A673 (cell line): ENCODE measurements at places on chromosomes 3 and 15.

DNA sequence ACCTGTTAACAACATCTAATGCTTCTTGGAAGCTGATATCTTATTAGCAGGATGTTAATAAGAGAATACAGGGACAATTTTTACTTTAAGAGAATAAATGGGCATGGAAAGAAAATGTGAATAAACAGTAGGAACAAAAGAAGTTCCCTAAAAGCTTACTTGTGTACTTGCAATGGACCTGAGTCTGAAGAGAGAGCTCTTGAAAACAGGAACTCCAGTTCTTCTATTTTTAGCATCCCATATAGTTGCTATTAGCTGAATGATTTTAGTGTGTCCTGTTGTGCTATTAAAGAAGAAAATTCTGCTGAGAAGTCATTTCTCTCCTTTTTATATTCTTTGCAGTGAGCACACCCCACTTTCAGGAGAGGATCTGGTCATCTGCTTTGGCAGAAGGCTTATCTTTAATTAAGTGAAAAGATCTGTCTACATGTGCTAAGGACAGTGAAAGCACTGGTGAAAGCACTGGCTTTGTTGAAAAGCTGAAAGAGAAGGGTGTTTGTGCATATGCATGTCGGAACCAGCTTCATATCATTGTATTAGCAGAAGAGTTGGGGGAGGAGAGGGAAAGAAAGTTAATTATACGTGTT, 1.4 kb upstream of the ST3GAL6 start:
- no peak for DNase-seq

DNA sequence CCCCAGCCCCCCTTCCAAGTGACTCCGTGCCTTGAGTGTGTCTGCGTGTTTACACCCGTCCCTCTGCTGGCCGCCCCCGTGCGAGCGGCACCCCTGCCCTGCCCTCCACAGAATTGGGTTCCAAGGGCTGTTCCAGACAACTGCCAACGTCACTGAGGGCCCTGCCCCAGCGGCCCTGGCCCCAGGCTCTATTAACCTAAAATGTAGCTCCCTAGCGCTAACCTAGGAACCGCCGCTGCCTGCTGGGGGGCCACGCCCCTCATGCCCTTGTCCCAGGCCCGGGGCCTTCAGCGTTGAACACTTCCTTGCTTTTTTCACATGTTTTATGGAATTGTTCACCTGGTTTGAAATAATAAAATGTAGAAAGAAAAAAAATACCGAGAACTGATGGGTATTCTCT, 10.0 kb upstream of the SEMA3B start:
- no peak for DNase-seq

GRCh38 chr3:153567556-153567955, 405.5 kb downstream of the RAP2B start:
- DNase-seq, result no peak

DNA sequence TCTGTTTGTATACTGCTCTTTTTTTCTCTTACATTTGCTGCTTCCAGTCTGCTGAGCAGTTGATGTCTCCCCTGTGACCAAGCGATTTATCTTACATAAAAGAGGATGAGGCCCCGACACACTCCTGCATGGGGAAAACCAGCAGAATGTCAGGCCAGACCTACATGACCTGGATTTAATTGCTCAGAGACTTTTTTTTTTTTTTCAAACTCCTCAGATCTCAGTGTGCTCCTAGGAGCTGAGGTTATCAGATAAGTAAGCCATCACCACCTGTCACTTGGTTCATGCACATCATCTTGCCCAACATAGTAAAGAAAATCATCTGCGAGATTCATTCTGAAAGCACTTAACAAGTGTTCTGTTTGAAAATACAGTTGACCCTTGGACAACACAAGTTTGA, 163.1 kb downstream of the PLCL2 start:
- DNase-seq, result no peak

DNA sequence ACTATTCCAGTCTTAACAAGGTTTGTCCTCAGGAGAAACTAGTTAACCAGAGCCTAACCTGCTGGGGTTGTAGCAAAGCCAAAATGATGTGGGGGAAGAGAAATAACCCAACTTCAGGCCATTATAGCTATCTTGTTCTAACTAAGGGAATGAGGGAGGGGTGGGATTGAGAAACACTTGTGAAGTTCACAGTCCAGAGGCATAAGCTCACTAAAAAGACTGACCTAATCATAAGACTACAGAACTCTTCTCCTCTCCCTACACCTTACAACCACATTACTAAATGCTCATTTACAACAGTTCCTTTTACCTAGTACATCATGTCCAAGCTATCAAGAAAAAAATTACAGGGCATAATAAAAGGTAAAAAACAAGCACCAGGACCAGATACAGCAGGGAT, 52.8 kb downstream of the UBE3A start:
- no peak for DNase-seq

DNA sequence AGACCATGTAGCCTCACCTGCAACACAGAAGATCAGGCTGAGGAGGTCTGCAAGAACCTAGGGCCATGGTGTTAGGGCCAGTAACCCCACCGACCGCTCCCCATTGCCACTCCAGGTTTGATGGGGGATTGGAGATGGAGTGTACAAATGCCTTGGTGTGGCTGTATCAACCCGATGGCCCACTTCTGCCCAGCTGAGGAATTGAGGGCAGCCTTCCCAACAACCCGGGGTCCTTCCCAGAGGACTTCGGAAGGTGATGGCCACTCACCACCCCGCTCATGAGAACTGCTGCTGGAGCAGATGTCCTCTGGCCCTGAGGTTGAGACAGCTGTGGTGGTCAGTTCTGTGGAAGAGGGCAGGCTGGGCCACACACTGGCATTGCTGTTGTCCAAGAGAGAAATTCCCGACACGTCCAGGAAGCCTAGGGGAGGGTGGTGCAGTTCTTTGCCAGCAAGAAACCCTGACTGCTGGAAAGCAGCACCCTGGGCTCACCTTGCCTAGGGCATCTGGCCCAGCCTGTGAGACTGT, 8.9 kb downstream of the GORASP1 start:
- no peak for DNase-seq

DNA sequence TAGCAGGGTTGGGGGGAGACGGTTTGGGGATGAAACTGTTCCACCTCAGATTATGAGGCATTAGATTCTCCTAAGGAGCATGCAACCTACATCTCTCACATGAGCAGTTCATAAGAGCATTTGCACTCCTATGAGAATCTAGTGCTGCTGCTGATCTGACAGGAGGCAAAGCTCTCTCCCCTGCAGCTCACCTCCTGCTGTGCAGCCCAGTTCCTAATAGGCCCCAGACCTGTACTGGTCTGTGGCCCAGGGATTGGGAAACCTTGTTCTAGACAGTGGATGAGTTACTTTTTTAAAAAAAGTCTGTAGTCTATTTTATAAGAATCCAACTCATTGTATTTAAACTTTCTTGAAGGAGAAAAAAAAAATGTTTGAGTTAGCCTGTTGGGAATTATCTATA, 100.0 kb downstream of the HHLA2 start:
- no peak for DNase-seq

DNA sequence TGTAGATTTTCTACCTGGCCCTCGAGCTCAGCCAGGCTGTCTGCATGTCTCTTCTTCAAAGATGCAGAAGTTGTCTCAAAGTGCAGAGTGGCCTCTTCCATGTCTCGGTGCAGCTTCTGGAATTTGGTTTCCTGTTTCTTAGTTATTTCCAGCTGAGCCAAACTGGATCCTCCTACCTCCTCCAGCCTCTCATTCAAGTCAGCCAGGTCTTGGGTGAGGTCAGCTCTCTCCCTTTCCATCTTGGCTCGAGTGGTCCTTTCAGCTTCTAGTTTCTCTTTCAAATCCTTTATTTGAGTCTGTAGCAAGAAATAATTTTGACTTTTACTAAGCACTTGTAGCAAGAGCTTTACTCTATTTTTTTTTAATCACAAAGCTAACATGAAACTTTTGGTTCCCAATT, 81.8 kb downstream of the MYH15 start:
- DNase-seq, result no peak

DNA sequence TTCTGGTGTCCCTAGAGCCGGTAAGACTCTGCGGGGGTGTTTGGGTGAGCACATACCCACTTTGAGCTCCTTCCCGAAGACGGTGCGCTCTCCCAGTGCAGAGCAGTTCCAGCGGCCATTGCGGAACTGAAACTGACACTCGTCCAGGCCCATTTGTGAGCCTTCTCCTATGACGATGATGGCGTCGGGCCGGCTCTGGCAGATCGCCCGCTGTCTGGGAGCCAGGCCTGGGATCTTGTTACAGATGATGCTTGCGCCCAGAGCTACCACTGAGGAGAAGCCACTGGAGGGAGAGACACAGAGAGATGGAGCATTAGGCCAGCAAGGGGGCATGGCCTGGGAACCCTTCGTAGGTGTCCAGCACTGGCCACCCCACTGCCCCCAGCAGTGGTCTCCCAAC, 5.0 kb downstream of the WNT7A start:
- no peak for DNase-seq

GRCh38 chr15:65752151-65752700, 39.9 kb downstream of the DENND4A start:
- DNase-seq, result no peak

- DNase-seq, result no peak
These were observed 168.8 kb upstream of the TLE3 start for GRCh38 chr15:70266412-70267121.

- peak; percentile 23 for DNase-seq
These were observed 80.6 kb downstream of the PCOLCE2 start for GRCh38 chr3:142808103-142808917.

DNA sequence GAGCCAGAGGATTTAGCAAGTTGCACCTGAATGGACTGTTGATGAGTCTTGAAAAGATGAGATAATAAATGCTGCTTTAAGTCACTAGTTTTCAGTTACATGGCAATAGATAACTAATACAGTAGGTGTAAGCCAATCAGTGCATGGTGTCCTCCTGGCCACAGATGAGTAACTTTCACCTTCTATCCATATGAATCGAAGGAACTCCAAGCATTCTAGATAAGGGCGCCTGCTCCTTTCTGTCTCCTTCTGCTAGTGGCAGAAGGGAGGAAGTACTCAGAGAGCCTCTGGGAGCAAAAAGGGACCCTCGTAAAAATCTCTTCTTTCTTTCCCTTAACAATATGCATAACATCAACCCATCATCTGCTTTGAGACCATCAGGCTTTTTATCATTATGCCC, 37.3 kb downstream of the TM6SF1 start:
- no peak for DNase-seq

DNA sequence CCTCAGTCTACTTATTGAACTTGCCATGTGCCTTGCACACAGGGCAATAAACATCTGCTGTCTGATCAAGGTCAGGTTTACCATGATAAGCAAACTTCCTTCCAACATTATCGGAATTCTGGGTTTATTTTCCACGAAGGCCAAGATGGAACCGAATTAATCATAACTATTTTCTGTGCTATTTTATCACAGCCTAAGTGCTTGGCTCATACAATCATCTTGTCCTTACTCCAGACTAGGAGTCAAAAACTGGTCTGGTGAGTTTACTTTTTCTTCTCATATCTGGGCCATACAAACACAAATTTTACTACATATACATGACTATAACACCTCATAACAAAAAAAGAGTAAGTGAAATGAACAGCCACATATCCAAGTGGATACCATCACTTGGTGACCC, 2.3 kb downstream of the FBN1 start:
- no peak for DNase-seq

DNA sequence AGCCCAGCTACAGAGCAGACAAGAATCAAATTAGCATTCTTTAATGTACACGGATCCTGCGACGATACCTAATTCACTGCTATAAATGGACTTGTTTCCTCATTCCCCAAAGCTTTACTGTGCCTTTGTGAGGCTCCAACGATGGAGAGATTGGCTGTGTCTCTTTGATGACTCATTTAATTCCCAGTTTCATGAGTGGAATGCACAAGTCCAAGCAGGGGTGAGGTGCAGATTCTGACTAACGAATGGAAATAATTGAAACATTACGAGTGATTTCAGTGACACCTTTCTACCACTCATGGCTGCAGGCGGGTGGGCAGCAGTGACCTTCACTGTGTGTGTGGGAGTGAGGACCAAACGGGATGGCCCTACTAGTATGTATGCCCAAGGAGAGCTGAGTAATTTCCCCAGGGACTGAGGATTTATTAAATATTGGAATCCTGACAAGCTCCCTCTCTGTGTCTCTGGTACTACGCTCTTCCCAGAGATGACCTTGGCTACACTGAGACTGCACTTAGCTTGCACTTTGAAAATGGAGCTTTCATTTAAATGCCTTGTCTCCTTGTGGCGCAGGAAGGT, 156.7 kb downstream of the CACNA2D3 start:
- no peak for DNase-seq

- no peak for DNase-seq
These were observed 6.1 kb upstream of the PRKCD start for GRCh38 chr3:53154881-53155285.

DNA sequence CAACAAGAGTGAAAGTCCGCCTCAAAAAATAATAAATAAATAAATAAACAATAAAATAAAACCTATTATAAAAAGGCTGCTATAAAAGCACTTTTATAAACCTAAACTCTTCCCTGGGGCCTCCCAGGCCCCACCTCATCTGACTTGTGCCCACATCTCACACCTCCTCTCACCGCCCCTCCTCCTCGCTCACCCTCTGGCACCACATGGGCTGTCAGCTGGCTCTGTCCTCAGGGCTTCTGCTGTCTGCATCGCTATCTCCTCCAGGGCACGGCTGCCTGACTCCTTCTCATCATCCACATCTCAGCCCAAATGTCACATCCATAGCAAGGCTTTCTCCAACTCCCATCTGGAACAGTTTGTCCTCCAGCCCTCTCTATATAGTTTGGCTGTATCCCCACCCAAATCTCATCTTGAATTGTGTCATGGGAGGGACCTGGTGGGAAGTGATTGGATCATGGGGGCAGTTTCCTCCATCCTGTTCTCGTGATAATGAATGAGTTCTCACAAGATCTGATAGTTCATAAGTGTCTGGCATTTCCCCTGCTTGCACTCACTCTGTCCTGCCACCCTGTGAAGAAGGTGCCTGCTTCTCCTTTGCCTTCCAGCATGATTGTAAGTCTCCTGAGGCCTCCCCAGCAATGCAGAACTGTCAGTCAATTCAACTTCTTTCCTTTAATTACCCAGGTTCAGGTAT, 8.8 kb upstream of the SH3BP5 start:
- DNase-seq, result no peak

DNA sequence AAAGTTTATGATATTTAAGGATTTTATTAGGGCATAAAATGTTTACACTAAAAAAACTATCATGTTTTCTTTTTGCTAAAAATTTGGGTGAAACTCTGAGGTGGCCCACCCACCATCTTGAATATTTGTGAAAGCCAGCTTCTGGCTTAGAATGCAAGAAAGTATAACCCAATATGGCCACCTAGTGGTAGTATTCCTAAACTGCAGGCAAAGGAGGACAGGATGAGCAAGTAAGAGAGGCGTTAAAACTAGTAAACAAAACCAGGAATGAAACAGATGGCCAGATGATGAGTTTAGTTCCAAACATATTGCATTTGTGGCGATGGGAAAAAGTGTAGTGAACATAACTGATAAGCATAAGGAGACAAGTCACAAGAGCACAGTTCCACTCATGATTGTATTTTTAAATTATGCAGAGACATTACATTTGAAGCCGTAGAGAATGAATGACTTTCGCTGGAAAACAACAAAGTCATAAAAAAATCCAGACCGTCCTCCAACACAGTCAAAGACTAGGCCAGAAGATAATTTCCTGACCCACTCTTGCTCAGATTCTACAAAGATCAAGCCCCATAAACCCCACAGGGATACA, 103.3 kb upstream of the PRTG start:
- DNase-seq, result peak; percentile 84

- DNase-seq, result no peak
These were observed 522.8 kb downstream of the CADM2 start for GRCh38 chr3:85481411-85482212.
